Suppressor macrophage treated with lipopolysaccharide for 4 hours (primary cell): ENCODE measurements at places on chromosomes 16 and 17.
A peak's percentile ranks its signal among the peaks of the same experiment; 100 is the strongest.

DNA sequence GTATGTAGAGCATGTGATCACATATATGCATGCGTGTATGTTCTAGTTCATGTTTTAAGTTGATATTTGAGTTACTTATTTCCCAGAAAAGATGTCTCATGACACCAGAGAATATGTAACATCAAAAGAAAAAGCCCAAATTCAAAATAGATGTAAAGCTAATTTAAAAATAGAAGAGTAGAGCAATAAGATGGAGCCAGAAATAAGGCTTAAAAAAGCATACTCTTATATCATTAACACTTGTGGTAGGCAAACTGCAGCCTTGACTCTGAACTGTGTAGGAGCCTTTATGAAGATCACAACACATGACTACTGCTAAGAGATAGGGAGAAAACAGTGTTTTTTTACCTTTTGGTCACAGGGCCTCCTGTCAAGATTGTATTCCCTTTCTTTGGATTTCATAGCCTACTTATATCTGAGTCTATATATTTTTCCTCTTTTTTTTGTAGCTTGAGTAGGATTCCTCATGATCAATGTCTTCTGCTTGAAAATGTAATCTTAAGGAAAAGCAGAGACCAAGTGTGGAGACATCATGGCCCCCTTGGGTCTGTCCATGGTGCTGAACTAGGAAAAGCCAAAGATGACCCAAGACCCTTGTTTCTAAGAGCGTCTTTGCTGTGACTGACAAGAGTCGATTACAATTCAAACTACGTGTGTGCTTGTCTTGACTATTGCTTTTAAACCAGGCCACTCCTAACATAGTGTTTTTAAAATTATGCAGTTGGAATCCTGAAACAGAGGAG is 390.4 kb downstream of the SHISA9 start:
- no peak for DNase-seq

- no peak for DNase-seq
Observed at GRCh38 chr17:3527896-3528295, 29.7 kb downstream of the TRPV3 start.

- DNase-seq = no peak
Observed at GRCh38 chr16:89548344-89549006, 12.0 kb upstream of the RPL13 start.

DNA sequence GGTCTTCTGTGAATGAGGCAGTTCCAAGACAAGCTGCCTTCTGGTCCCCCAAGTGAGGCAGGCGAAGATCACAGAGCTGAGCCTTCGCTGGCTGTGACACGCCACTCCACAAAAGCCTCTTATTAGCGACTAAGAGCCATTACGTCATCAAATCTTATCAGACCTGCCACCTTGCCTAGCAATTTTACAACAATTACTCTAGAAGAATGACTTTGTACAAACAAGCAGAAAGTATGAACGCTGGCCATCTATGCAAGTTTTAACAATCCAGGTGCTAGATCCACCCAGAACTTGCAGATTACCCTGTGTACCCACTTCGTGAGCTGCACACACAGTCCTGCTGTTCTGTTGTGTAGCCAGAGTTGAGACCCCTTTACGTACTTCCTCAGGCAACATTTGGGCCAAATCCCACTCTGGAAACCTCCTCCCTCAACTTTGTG is 3.8 kb upstream of the ICAM2 start:
- DNase-seq = no peak

GRCh38 chr16:74201576-74201975 is 95.0 kb upstream of the PSMD7 start:
- DNase-seq = no peak

GRCh38 chr16:3249451-3249850 is 7.0 kb downstream of the MEFV start:
- no peak for DNase-seq

GRCh38 chr17:50200457-50201275 is 765 bp downstream of the COL1A1 start:
- peak; percentile 88 for DNase-seq

GRCh38 chr17:42249681-42250446 is 26.3 kb downstream of the STAT5B start:
- DNase-seq = no peak

DNA sequence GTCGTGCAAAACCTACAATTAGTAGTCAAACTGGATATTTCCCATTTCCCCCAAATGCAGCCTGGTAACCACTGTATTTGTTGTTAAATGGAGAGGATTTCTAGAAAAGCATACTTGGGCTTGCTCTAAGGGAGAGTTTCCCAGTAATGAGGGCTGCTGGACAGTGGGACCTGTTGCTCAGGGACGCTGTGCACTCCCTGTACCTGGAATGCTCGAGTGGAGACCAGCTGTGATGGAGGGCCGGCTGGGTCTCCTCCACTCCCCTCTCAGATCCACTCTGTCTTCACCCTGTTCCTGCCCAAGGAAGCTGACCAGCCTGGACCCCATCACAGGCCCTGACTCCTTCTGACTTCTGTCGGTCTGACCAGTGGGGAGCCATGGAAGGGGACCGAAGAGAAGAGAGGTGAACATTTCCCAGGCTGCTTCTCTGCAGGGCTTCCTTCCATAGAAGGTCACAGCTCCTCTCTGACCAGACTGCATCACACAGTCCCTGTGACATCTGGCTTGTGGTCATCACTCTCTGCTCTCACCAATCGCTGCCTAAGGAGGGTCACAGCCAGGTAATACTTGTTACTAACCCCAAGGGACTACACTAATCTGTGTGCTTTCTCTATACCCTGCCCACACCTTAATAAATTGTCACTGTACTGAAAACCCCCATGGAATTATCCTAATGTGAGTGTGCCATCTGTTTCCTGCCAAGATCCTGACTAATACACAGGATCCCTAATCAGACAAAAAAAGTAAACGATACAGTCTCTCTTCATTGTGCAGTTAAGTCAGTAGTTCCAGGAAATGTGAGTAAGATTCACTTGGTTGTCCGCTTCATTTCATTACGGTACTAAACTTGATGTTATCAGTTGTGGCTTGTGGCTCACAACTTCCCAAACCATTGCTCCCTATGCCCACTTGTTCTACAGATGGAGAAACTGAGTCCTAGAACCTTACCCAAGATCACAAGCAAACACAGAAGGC is 102.4 kb downstream of the CCT6B start:
- DNase-seq = no peak

- DNase-seq = no peak
Observed at GRCh38 chr17:61647047-61647446, 56.0 kb upstream of the NACA2 start.

DNA sequence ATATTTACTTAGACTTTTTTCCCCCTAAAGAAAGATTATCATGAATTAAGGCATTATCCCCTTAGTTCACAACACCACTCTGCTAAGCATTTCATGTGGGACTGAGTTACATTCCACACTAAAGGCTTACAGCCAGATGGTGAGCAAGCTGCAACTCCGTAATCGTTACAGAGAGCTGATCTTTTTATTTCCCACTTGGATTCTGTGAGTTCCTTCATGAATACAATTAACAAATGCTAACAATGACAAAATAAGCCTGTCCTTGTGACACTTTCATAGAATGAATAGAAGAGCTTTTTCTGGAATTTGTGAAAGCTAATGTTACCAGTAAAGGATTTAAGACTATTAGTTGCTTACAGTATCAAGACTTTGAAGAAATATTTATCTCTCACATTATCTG is 8.7 kb downstream of the OGFOD1 start:
- no peak for DNase-seq

GRCh38 chr16:11880007-11880406 is 28.7 kb upstream of the RSL1D1 start:
- peak; percentile 16 for DNase-seq

DNA sequence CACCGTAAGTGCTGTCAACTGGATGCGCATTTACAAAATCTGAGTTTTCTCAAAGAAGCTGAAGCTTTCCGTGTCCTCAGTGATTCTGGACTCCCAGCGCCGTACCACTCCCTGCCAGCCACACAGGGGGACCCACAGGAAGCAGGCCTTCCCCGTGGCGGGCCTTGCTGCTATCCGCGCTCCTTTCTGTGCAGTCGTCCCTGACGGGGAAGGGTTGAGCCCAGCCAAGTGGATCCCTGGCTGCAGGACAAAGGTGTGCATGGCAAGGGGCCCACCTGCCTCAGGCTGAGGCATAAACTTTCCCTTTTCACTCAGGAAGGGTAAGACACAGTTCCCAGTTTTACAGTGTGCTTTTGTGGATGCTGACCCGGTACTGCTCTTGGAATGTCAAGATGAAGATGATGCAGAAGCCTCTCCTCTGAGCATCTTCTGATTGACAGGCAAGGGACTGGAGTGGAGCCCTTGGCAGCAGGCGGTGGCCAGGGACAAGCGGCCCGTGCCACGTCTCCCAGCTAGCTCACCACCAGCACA is 93.0 kb downstream of the ANKRD11 start:
- DNase-seq = no peak

DNA sequence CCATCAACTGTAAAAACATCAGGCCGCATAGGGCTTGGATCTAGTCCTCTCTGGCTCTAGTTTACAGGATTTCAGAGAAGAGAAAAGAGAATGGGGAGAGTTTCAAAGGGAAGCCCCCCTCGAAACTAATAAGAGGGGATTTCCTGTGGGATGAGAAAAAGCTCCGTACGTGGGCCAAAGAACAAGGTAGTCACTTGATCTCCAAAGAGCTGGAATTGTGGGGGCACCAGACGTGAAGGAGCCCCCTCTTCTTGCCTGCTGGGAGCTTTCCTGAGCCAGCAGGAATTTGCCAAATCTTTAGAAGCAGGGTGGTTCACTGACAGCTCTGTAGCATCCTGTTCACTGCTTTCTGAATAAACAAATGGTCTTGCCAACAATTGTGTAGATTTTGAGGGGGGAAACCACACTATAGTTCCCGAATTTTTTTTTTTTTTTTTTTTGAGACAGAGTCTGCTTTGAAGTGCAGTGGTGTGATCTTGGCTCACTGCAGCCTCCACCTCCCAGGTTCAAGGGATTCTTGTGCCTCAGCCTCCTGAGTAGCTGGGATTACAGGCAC is 7.0 kb upstream of the TMIGD1 start:
- no peak for DNase-seq

GRCh38 chr16:86384263-86384649 is 126.1 kb upstream of the FOXF1 start:
- no peak for DNase-seq

DNA sequence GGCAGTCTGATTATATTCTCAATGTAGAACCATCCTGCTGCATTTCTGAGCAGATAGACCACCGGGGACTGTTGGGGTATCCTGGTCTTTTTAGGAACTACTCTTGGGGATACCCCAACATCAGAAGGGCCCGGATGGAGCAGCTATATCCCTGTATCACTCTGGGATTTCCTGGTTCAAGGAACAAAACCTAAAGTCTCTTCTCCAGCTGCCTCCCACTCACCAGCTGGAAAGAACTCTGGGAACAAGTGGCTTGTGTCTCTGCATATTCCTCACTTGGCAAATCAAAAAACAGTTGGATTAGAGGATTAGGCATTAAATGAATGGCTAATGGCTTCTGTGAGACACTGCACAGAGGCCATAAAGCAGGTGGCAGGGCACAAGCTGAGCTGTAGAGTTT is 62.3 kb upstream of the HS3ST2 start:
- DNase-seq = no peak

DNA sequence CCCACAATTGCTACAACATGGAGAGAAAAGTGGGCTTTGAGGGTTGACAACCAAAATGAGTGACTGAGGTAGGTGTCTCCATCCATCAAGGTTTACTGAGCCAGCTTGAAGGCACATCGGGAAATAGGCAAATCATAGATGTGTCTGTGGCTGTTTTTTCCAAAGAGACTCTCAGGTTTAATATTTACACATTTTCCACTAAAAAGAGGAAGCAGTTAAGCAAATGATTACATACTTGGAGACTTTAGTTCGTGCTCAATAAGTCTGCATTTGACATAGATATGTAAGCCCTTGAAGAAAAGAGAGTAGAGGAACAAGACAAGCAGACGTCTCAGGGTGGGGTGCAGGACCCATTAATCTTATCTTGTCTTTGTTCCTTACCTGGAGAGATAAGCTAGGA is 148.9 kb upstream of the COX10 start:
- peak; percentile 25 for DNase-seq

- DNase-seq = no peak
Observed at GRCh38 chr17:36938566-36939051, 1.3 kb downstream of the LHX1 start.

- no peak for DNase-seq
Observed at GRCh38 chr17:63792055-63792729, 18.2 kb downstream of the DDX42 start.

- no peak for DNase-seq
Observed at GRCh38 chr16:88943131-88943664, 33.8 kb downstream of the CBFA2T3 start.

- DNase-seq = no peak
Observed at GRCh38 chr16:77812856-77813500, 24.6 kb downstream of the VAT1L start.

GRCh38 chr17:66714046-66715023 is 120.6 kb upstream of the CACNG5 start:
- DNase-seq = no peak

GRCh38 chr17:59859444-59860025 is 33.2 kb downstream of the TUBD1 start:
- DNase-seq = peak; percentile 76
